ENCODE measurements at places on chromosomes 13 and 19. TPM values are rescaled to one million over a fixed set of nuclear protein-coding genes. Genes with fewer than 3 reads are reported as not detected.

Gene KLK8
- not detected for total RNA-seq

Gene FLT1
- 3.8 TPM for total RNA-seq

DNA sequence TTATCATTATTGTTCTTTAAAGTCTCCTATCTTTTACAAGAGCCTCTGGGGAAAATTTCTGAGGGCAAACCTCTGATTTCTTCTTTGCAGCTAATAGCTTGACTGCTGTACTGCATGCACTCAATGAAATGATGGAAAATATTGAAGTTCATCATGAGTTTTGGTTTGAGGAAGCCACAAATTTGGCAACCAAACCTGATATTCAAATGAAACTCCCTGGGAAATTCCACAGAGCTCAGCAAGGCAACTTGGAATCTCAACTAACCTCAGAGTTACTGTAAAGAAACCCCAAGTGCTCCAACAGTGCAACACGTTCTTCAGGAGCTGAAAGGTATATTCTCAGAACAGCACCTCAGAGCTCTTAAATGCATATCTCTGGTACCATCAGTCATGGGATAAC is 14.2 kb upstream of the RNF6 start:
- H3K27ac ChIP-seq: no peak overlapping the region
- H3K27me3 ChIP-seq: peaks cover 40% of the 10 kb centered on the region
- no peak for DNase-seq
- H3K4me3 ChIP-seq: no peak overlapping the region
- no peaks in the 10 kb centered on the region for H3K36me3 ChIP-seq

DNA sequence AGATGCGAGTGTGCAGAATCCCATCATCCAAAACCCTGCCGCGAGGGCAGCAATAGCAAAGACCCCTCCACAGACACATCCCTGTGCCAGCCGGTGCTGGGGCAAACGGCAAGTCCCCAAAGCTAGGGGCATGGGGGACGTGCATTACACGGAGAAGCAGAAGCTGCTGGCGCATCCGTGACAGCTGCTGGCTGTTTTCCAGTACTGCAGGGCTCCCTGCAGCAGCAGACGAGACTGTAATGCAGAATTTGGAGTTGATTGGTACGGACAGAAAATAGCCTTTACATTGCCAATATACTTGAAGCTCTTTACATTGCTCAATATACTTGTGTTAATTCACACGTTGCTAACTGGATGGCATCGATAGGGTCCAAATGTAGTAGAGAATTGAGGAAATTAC is 77.2 kb upstream of the TMTC4 start:
- H3K27me3 ChIP-seq: peaks cover 12% of the 10 kb centered on the region
- H3K27ac ChIP-seq: no peak overlapping the region
- no peak overlapping the region for H3K4me3 ChIP-seq
- no peak for DNase-seq
- H3K36me3 ChIP-seq: no peaks in the 10 kb centered on the region
- no peaks in the 10 kb centered on the region for H3K4me1 ChIP-seq

DNA sequence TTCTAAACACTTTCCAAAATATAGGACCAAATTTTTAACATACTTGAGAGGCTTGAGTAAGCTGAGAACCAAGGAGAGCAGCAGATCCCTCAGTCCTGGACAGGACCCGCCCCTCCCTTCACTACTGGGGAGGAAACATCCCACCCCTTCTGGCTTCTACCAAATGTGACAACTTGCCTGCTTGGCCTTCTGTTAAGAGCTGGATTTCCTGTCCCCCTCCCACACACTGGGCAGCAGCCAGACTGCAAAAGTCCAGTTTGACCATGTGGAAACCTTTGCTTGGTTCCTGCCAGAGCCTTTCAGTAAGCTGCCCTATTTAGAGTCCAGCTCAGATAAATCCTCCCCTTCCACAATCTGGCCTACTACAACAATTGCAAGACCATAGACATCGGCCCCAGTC is 84.3 kb downstream of the FGF14 start:
- H3K4me1 ChIP-seq: peaks cover 1% of the 10 kb centered on the region
- H3K27me3 ChIP-seq: peaks cover 6% of the 10 kb centered on the region
- no peaks in the 10 kb centered on the region for H3K36me3 ChIP-seq
- DNase-seq: no peak
- H3K4me3 ChIP-seq: no peak overlapping the region

Data from osteocyte (in vitro differentiated cells).